ENCODE measurements at places on chromosomes 7 and 10.

GRCh38 chr7:132756484-132756990, 180.3 kb upstream of the PLXNA4 start:
- no peak for DNase-seq

DNA sequence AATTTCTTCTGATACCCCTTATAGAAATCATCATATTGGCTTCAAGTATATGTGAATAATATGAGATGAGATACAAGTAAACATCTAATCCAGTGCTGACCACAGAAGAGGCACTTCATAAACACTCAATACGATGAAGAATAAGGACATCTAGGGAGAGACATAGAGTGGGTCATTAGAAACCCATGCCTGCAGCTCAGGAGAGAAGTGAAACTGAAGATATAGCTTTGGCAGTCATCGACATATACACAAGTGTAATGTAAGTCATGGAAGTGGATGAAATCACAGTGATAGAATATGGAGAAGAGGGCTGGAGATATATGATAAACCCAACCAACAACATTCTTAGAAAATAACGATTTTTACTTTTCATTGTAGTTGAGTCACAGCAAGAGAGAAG, 665.0 kb downstream of the PARD3 start:
- DNase-seq, result no peak

DNA sequence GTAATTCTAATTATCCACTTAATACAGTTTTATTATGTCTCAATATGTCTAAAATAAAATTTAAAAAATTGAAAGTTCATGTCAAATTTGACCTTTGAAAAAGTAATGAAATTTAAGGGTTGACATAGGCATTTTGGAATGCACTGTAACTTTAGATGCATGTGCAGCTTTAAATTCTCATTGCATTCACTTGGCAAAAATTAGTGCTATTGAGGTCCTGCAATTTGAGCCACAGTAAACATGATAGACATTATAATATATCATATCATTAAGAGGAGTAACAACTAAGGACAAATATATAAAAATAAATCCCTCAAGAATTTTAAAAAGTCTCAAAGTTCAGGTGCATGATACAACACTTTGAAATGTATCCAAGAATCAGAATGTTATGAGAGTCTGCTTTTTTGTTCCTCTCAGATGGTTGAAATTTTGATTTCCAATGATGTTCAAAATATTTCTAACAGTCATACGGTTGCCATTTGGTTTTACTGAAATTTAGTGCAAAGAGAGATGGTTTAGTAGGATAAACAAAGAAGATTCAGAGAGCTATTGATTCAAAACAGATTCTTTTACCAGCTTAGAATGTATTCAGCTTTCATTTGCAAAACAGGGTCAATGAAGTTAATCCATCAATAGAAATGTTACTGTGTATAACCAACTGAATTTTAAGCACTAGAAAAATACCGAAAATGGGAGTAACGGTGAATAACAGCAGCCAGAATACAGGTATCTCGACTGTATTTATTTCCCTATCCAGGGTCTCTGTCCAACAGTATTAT, 71.8 kb downstream of the SEMA3A start:
- no peak for DNase-seq

DNA sequence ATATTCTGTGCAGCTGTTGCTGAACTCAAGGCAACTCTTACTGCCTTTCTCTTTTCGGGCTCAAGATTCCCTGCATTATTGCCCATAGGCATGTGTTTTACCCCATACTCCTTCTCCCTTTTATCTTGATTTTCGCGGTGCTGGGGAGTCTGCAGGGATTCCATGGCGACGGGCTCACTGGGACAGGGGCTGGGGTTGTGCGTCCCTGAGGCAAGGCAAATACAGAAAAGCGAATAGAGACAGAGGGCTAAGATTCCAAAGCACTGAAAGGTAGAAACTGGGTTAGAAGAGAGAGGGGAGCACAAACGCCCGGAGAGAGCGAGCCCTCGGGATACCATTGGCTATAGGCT, 519 bp upstream of the RPP38 start:
- no peak for DNase-seq

DNA sequence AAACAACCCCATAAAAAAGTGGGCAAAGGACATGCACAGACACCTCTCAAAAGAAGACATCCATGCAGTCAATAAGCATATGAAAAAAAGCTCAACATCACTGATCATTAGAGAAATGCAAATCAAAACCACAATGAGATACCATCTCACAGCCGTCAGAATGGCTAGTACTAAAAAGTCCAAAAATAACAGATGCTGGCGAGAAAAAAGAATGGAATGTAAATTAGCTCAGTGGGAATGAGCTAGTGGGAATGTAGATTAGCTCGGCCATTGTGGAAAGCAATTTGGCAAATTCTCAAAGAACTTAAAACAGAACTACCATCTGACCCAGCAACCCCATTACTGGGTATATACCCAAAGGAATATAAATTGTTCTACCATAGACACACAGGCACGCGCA, 287.0 kb downstream of the WDR37 start:
- no peak for DNase-seq

DNA sequence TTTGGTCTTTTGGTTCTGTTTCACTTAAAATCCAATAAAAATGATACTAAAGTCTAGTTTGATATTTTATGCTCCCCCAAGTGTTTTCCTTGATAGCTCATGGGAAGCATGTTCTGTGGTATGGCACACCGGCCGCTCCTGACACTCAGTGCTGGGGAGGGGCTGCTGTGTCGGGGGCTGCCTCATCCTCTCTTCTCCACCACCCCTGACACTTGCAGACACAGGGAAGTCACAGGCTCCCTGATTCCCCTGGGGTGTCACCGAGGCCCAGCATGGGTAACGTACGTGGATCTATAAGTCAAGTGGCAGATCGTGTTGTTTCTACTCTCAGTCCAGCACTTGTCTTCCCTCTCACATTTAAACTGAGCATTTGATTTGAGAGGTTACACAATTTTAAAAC, 508.6 kb downstream of the TNS3 start:
- no peak for DNase-seq
